ENCODE measurements at places on chromosomes 1 and 21.

- no peak for DNase-seq
Measured at GRCh38 chr1:34645109-34645688, 109.6 kb upstream of the GJB5 start.

DNA sequence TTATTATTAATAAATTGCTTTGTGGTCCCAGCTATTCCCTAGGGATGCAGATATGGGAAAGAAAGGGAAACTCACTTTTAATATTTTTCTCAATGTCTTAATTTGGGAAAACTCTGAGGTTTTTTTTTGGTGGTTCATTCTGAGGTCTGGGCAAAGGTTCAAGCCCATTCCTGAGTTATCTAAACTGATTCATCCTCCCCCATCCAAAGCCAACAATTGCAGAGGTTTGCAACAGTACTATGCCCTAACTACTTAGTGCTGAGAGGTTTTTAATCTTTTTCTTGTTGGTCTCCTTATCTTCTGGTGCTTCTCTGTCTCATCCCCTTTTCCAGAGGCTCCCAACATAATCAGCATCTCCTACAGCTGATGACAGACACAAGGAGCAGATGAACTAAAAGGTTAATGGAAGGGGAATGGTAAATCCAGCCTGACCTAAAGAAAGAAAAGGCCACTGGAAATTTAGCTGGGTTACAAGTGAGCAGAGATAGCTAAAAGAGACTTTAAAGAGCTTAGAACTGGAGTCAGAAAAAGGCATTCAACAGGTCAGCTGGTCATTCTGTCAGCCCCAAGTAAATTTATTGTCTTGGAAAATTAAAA, 390.4 kb downstream of the TGFB2 start:
- no peak for DNase-seq

GRCh38 chr1:204725821-204726448, 40.4 kb upstream of the LRRN2 start:
- DNase-seq = no peak

GRCh38 chr21:22609802-22610201, 1611.6 kb downstream of the NCAM2 start:
- no peak for DNase-seq

- DNase-seq = no peak
Measured at GRCh38 chr1:244089561-244089960, 38.5 kb downstream of the ZBTB18 start.

GRCh38 chr1:203640723-203641502, 14.3 kb downstream of the ATP2B4 start:
- DNase-seq = no peak

DNA sequence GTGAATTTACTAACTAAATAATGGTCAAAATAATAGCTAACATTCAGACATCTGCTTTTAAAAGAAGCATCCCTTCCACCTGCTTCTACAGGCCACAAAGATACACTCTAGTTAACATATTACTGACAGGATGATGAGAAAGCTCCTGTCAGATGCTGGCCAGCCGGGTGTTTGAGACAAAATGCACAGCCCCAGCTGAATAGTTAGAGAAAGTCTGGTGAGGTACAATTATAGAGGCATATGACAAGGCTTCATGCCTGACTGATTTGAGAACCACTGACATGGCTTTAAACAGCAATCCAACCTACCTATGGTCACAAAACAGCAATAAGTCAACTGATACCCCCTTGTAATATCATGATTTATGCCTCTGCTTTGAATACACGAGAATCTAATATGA, 137.0 kb downstream of the DENND1B start:
- no peak for DNase-seq

DNA sequence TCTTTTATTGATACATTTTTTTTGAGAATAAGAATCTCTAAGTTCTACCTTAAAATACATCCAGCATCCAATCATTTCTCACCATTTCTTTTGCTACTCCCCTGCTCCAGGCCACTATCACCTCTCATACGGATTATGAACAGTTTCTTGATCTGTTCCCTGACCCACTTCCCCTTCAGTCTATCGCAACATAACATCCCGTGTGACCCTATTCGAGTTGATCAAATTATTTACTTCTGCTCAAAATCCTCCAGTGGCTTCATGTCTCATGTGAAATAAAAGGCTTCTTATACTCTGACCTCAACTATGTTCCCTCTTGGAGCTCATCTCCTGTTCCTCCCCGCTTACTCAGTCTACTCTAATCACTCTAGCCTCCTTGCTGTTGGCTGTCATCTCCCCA, 5.2 kb downstream of the ALG14 start:
- DNase-seq = no peak

DNA sequence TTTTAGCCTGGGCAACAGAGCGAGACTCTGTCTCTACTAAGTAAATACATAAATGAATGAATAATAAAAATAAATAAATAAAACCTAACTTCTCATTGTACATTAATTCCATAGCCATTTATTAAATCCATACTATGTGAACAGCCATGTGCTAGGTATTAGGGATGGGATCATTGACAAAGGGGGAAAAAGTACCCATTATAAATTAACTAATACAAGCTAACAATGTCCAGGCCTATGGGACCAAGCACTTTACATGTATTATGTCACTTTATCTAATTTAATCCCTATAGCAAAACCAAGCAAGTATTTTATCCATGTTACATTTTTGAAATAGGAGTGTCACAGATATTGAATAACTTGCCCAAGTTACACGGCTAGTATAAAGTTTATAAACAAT, 2.6 kb upstream of the CDC7 start:
- no peak for DNase-seq

DNA sequence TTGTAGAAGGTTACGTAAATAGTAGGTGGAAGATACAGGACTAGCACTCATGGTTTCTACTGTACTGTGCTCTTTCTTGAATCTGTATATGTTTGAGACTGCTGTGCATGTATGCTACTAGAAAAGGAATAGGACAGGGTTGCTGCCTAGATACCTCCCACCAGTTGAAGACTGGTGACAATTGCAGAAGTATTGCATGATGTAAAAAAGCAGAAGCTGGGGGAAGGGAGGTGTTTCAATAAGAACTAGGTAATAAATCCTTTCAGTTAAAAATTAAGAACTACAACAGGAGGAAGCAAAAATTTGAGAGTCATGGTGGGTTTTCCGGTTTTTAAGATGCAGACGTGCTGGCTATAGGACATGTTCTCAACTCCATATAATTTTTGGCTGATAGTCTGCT, 88.1 kb downstream of the CCDC30 start:
- DNase-seq = no peak

GRCh38 chr1:2126331-2127186, 68.0 kb downstream of the FAAP20 start:
- no peak for DNase-seq

DNA sequence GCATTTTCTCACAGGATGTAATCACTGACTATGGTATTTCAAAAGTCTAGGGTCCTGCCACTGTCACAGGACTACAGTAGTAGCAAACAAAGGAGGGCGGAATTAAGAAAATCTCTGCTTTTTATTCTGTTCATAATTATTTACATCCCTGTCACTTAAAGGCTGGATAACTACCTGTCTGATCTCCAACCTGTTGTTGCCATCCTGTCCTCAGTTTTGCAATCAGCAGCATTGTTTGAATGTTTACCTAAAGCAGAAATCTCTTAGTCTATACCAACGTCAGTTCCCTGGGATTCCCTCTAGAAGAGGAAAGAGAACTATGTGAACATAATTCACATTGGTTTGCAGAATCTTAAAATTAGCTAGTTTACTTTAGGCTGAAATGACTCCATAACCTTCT, 218.5 kb downstream of the PBX1 start:
- DNase-seq = no peak

DNA sequence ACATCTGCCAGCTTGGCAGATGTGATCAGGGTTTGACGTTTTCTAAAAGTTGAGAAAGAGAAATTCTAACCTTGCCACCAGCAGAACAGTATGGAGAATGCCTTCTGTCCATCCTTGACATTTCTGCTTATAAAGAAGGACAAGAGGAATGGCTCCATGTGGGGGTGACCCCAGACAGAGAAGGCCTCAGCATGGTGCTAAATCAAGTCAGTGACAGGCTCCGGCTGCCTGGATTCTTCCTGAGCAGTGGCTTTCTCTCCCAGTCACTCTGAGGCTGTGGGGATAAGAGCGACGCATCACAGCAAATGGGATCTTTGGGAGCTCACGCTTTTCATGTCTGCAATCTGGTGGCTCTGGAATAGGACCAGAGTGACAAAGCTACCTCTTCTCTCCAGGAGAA, 640.2 kb upstream of the CAMK1G start:
- DNase-seq = no peak

DNA sequence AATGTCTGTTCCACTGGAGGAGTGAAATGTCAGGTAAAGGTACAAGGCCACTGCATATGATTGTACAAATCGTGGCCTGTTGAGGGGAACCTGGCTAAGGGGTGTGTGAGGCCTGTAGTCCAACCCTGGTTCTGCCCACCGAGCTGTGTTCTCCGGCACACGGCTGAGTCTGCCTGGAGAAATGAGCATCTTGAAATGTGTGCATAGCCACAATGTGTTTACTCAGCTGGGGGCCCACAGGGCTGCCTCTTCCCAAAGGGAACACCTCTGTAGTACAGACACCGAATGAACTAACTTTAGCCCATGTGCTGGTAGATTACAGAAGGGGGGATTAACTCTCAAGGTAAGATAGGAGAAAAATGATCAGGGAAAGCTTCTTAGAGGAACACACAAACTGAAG, 30.2 kb downstream of the AK4 start:
- DNase-seq = no peak

DNA sequence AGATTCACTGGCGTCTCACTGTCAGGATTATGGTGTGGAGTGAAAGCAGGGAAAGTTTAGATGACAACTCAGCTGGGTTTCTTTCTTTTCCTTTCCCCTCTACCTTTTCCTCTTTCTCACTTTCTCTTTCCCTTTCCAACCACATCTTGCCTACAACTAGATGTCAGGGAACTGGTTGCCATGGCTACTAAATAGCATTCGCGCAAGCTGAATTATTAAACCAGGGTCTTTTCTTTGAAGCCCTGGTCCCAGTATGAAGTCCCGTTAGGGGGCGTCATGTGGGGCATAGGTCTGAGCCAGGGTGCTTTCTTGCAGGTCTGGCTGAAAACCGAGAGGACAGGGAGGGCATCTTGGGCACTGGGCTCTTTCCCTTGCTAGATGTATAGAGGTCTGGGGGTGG, 168.4 kb upstream of the CACNA1E start:
- no peak for DNase-seq

GRCh38 chr1:30010506-30011106, 712.8 kb downstream of the MATN1 start:
- DNase-seq = no peak

DNA sequence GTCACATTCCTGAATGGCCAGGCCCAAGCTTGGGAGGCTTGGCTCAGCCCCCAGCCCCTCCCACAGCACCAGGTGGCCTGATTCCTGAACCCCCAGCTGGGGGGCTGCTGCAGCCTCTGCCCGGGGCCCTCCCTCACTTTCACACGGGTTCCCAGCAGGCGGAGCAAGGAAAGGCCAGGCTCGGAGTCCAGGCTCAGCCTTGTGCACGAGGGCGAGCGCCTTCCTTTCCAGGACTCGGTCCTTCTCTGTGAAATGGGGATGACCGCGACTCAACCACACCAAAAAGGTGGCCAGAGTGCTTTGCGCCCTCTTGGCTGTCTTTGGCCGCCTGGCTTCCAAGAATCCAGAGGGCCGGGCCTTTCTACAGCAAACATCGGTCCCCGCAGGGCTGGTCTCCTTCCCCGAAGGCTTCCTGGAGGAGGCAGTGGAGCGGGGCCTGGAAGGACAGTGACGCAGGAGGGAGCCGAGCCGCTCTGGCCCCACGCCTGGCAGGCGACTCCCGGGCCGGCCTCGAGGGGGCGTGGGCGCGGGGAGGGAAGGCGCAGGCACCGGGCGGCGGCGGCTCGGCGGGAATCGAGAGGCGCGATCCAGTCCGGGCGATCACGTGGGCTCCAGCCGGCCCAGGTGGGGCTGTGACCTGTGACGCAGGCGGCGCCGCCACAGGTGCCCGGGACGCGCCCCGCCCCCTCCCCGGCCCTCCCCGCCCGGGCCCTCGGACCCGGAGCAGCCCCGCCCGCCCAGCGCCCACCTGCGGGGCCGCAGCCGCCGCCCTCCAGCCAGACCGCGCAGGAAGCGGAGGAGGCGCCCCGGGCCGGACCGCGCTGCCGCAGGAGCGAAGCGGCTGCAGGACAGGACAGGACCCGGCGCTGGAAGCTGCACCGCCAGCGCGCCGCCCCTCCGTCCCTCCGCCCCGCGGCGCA, at the start of gene ARHGEF16:
TSS of gene ARHGEF16 (plus strand) at position 775 of the 920 bp plus-strand sequence. CDS start 8,420 bp downstream, outside the sequence.
- no peak for DNase-seq

DNA sequence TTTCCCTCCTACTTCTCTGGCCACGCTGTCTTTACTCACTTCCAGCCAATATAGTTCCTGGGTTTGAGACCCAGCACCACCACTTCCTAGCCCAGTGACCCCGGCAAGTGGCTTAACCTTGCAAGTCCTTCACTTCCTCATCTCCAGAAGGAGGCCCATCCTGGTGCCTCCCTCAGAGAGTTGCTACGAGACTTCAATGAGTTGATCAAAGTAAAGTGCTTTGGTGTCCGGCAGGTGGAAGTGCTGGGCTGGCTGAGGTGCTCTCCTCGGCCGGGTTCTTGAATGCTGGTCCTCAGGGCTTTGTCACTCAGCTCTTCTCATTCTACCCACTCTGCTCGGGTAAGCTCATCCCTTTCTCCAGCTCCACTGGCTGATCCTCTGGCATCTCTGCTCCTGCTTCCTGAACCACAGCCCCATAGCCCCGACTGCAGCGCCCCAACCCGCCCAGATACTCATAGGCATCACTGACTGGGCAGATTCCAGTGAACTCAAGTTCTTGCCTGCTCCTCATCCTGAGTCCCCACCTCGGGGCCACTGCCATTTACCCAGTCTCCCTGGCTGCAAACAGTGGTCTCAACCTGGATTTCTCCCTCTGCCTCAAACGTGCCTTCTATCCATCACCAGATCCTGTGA, 75.8 kb upstream of the WNT4 start:
- DNase-seq = no peak

GRCh38 chr1:61973100-61973837, 221.4 kb upstream of the L1TD1 start:
- no peak for DNase-seq

- DNase-seq = no peak
Measured at GRCh38 chr1:233782937-233783586, 121.4 kb upstream of the SLC35F3 start.

GRCh38 chr1:209884249-209884648, 53.8 kb upstream of the SYT14 start:
- DNase-seq = no peak

DNA sequence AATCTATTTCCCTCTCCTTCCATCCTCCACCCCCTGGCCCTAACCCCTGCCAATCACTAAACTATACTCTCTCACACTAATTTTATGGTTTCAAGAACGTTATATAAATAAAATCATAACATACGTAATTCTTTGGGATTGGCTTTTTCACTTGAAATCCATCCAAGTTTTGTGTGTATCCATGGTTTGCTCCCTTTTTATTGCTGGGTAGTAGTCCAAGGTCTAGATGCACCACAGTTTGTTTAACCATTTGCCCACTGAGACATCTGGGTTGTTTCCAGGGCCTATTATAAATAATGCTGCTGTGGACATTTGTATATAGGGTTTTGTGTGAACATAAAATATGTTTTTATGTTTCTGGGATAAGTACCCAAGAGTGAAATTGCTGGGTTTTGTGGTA, 61.4 kb downstream of the TEX35 start:
- no peak for DNase-seq
